NCI-H748 treated with DMSO at 0.1 percent for 48 hours (cell line): ENCODE measurements at places on chromosomes 6 and 20.

GRCh38 chr6:43203029-43203717 lies 21.2 kb downstream of the CUL9 start:
- no peak for DNase-seq

GRCh38 chr6:157099912-157100593 lies 223.3 kb downstream of the TMEM242 start:
- no peak for DNase-seq

- no peak for DNase-seq
Observed at GRCh38 chr6:108921547-108922361, 73.5 kb downstream of the ARMC2 start.

- no peak for DNase-seq
Observed at GRCh38 chr20:46901638-46902037, 7.0 kb downstream of the EYA2 start.

GRCh38 chr6:170034294-170034693 lies 256.6 kb downstream of the DLL1 start:
- no peak for DNase-seq

DNA sequence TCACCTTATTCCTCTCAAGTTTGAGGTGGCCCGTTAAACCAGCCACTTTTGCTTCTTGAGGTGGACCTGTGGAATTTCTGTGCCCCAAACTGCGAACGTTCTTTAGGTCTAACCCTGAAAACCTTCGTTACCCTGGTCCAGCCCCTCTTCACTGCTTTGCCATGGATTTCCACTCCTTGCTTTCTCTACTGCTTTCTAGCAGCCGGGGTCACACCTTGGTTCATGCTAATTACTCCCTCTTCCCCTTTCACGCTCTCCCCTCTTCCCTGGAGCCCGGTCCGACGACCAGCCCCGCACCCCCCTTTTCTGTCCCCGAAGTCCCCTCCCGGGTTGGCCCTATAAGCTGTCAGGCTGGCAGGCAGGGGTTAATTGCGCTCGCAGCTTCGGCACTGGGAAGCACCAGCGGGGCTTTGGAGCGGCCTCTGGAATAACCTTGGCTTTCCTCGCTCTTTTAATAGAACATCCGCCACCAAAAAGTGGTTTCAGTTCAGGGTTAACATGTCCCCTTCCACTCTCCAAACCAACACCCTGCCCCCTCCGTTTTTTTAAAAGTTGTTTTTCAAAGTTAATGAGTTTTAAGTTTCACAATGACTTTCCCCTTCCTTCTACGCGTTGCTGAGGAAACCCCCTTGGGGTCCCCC lies 1.4 kb upstream of the HIVEP1 start:
- peak; percentile 87 for DNase-seq

GRCh38 chr6:155943635-155944034 lies 488.0 kb upstream of the NOX3 start:
- DNase-seq = no peak

DNA sequence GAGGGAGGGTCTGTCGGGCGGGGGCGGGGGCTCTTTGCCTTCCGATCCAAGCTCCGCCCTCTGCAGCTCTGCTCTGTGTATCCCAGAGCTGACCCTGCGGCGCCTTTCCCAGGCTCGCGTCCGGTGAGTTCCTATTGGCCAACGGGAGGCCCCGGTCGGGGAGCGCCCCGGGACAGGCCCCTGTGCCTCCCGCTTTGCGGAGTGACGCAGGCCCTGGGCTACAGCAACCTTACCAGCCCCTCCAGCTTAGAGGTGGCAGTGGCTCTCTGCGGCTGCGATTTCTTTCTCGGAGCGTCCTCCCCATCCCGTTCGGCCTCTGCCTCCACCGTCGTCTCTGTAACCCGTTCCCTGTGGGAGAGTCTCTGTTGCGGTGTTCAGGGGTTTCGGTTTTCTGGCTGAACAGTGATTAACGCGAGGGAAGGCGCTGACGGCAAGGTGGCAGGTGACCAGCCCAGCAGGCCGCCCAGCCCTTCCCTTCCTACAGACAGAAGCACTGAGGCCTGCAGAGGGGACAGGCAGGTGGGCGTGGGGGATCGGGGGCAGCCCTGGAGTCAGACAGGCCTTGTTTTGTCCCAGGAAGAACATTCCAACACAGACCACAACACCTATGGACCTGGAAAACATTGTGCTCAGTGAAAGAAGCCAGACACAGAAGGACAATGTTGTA lies 18.1 kb upstream of the CEBPB start:
- DNase-seq = no peak
